ENCODE measurements at places on chromosomes 7 and 10. TPM values are rescaled to one million over a fixed set of nuclear protein-coding genes. Genes with fewer than 3 reads are reported as not detected.

DNA sequence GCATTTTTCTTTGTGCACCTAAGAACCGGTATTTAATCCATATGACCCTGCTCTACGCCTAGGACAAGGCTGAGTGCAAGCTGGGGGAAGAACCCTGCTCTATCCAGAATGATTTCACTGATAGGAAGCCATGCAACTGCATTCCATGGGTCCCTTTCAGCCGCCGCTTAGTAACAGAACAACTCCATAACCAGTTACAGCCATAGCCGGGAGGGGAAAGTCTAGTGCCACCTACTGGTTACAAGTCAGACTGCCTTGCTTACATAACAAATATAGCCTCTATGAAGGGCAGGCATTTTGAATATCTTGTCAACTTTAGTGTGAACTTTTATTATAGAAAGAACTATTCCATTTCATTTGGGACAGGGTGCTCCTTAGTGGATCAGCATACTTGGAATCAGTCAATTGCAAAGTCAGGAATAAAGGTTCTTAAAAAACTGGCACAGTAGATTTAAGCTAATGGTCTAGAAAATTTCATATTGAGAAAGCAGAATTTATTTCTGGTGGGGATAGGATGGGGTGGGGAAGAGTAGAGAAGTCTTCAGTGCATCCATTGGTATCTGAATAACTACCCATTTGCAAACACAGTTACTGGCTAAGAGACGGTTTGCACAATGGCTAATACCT lies 521.7 kb downstream of the ADRA2A start:
- no peak for DNase-seq

The PPP1R17 gene
- not detected for total RNA-seq

DNA sequence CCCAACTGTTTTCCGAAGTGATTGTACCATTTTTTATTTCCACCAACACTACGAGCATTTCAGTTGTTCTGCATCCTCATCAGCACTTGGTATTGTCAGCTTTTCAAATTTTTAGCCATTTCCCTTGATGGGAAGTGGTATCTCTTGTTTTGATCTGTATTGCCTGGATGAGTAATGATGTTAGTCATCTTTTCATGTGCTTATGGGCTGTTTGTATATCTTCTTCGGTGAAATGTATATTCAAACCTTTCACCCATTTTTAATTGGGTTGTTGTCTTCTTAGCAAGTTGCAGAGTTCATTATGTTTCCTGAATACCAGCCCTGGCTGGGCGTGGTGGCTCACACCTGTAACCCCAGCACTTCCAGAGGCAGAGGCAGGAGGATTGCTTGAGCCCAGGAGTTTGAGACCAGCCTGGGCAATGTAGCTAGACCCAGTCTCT lies 22.1 kb downstream of the CLIP2 start:
- DNase-seq = no peak

DNA sequence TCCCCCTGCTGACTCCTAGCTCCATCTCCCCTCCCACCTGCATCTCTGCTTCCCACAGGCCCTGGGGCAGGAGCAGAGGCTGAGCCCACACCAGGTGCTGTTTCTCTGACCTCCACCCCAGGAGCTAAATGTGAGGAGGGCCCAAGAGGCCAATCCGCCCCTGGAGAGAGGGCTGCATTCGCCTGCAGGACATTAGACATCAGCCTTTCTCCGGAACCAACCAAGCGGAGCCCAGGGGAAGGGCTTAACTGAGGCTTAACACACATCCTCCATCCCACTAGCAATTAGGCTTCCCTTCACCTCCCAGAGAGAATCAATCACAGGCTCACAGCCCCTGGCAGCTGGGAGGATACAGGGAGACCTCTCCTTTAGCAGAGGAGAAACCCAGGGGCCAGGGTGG lies 50.5 kb downstream of the SH3PXD2A start:
- DNase-seq = no peak

The CD36 gene
- 2,707 TPM for total RNA-seq

DNA sequence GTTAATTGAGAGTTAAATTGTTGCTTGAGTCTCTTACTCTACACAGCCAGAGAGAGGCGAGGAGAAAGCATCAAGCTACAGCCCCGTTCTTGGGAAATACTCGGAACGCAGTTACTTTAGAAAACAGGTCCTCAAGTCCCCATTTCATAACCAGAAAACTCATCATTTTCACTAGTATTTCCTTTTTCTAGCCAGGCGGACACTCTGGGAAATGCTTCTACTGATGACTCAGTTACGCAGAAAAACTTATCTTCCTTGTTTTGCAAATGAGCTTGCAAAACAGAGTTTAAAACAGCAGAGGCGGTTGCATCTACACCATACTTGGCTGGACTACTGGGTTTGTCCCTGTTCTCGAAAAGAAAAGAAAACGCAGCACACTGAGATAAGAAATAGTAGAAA lies 111.4 kb upstream of the FGFR2 start:
- no peak for DNase-seq

DNA sequence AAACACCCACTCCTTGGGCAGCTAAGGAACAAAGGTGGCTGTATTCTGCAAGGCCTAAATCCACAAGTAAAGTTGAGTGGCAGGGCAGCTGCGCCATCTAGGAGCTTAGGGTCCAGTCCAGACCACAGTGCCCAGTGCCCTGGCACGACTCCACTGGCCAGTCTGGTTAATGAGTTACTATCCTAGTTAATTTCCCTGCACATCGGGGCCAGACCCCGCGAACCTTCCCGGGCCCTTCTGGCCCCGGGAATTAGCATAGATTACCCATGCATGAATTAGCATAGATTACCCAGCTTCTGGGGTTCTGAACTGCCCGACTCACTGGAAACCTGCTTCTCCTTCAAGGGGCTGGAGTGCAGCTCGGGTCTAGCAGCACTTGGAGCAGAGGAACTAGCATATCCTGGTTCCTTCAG lies 3.2 kb upstream of the EMX2 start:
- DNase-seq = no peak

DNA sequence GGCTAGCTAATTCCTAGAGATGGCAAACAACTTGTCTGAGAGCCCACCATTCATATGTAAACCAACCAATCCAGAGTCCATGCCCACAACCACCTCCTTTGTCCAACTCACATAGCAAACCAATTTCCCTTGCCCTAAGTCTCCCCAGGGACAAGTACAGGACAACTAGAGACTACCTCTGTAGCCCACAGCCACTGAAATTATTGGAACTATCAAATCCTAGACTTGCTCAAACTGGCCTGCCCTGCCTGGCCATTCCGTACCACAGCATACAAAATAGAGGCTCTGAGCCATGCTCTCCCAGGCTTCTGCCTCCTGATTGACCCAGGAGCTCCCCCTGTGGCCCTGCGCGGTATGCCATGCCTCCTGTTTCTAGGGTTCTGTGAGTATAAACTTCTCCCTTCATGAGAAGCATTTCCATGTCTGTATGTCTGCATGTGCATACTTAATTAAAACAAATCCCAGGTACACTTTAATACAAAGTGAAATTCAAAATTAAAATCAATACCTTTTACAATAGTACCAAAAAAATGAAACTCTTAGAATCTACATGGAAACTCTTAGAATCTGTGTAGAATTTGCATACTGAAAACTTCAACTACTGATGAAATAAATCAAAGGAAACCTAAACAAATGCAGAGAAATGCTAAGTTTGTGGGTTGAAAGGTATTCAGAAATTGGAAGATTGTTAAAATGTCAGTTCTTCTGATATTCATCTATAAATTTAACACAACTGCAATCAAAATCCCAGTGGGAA lies 4.0 kb upstream of the HECW1 start:
- peak; percentile 73 for DNase-seq

GRCh38 chr10:77782328-77783061 lies 144.1 kb downstream of the DLG5 start:
- DNase-seq = no peak

- DNase-seq = no peak
These were observed 92.6 kb downstream of the SPAG6 start for GRCh38 chr10:22437620-22438588.

DNA sequence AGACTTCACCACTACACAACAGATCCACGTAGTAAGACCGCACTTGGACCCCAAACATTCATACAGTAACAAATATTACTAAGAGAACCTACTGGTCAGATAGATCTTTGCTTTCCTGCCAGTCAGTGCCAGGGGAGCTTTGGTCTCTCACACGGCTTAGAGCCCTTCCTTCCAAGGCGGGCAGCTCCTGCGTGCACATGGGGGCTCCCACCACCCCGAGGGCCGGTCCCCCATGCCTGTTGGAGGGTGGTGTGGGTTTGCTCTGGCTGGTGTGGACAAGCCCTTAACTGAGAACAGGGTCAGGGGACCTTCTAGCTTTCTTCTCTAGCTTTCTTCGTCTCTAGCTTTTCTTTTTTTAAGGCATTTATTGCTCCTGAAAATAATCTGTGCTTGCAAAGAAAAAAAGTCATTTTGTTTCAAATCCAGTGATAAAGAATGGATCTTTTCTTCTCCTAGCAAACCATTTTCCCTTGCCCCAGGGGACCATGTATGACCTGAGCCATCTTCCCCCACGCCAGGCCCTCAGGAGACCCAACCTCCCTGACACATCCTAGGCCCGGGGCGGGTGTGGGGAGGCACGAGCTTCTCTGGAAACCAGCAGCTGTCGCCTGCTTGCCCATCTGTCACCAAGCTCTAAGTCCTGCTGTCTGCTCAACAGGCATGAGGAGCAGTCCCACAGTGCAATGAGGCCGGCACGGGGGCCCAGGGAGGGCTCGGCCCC lies 591.1 kb downstream of the PTPRN2 start:
- DNase-seq = no peak

DNA sequence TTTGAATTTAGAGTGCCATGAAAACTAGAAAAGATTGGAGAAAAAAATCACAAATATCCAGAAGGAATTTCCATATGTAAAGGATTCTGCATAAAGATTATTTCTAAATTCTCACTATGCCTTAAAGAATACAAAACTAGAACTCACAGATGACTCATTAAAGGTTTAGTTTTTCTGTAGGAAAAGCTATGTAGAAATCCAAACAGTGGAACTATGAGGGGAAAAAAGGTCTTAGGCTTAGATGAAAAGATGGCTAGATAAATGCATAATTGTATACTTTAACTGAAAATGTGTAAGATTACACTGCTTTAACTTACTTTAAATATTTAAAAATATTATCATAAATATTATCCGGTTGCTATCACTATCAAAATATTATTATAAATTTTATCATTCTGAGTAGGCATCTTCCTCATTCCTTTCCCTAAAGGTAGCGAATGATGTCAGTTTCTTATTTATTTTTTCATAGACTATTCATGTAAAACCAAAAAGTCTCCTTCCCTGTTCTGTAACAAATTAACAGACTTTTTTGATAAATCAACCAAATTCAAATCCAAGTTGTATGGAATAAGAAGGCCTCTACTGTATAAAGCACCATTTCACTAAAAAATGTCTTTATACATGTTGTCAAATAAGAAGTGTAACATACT lies 69.1 kb upstream of the COMTD1 start:
- DNase-seq = no peak

- no peak for DNase-seq
These were observed 135.1 kb upstream of the TRIM24 start for GRCh38 chr7:138324941-138325340.

GRCh38 chr10:62759599-62760175 lies 44.8 kb upstream of the ADO start:
- no peak for DNase-seq

- no peak for DNase-seq
These were observed at the start of gene HK1 for GRCh38 chr10:69278446-69278963. Gene HK1, plus strand, starts transcription at chr10:69278496.

The TAS2R5 gene
- total RNA-seq = 4.6 TPM

GRCh38 chr7:98669329-98670000 lies 52.4 kb downstream of the NPTX2 start:
- no peak for DNase-seq

The NFE2L3 gene
- 3.9 TPM for total RNA-seq

The ELMO1 gene
- total RNA-seq = 70.1 TPM

GRCh38 chr7:18356191-18356645 lies 139.3 kb upstream of the HDAC9 start:
- DNase-seq = no peak

The SLC29A4 gene
- 7.3 TPM for total RNA-seq

The NUTM2A gene
- total RNA-seq = 1.4 TPM

All from omental fat pad (tissue), 4 donors.